Stimulated activated CD4-positive, alpha-beta T cell treated with anti-CD3 and anti-CD28 coated beads, Interleukin-1b, Interleukin-23, amount 100 ng/mL, for 4 hours (primary cell): ENCODE measurements at places on chromosomes 11 and 22.

- no peak for DNase-seq
These were observed 10.5 kb downstream of the EHD1 start for GRCh38 chr11:64867748-64868462.

GRCh38 chr22:44068422-44069191 is 44.5 kb downstream of the PARVB start:
- DNase-seq: no peak

- DNase-seq: no peak
These were observed 94.0 kb upstream of the B3GAT1 start for GRCh38 chr11:134506046-134506445.

GRCh38 chr11:44936951-44937543 is 13.6 kb downstream of the TP53I11 start:
- DNase-seq: no peak

DNA sequence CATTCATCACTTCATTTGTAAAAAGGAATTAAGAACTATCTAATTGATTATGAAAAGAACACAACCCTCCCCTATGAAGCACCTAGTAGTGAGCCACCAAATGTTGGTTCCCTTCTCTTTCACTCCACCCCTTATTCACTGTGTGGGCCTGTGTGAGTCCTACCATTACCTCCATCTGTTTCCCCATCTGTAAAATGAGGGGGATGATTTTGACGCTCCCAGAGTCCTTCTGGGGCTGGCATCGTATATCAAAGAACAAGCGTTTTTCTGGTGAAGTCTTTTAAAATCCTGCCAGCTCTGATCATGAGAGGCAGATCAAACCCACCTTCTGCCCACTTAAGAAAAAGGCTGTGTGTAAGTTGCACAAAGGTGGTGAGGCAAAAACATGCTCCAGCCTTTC is 96.6 kb upstream of the SEZ6L start:
- no peak for DNase-seq

DNA sequence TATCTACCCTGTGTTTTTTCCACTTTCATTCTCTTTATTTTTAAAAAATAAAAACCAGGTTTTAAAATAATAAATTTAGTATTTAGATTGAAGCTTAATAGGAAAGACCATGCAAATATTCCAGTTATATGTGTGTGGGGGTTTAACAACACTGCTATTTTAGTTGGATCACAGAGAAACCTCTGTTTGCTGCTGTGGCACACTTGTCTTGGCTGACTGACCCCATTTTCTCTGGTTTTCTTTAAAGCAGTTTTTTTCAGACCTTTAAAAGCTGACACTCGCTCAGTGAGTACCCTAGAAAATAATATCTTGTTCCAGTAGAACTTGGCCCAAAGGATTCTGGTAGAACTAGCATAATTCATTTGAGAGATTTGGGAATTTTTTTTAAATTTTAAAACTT is 31.6 kb downstream of the ACER3 start:
- no peak for DNase-seq

- no peak for DNase-seq
These were observed 361 bp downstream of the CTSD start for GRCh38 chr11:1763336-1763795.
